ENCODE measurements at places on chromosomes 3 and 15.

- no peak for DNase-seq
These were observed 13.7 kb downstream of the EIF2AK4 start for GRCh38 chr15:39947401-39948197.

GRCh38 chr3:22606938-22607337, 596.2 kb upstream of the UBE2E2 start:
- peak; percentile 2 for DNase-seq

DNA sequence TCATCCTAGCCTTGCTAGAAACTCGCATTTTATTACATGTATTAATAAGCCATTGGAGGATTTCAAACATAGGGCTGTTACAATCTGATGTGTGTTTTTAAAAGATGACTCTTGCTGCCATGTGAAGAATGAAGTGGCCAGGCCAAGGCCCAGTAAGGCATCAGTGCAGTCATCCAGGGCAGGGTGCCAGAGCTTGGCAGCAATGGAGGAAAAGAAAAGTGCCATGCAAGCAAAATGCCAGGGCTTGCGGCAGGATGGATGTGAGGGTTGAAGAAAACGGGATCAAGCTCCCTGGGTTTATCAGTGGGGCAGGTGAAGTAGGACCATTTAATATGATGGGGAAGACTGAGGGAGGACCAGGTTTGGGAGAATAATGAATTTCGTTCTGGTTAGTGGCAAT, 183.6 kb downstream of the MINAR1 start:
- DNase-seq = no peak

GRCh38 chr3:119978554-119979208, 115.6 kb downstream of the GSK3B start:
- no peak for DNase-seq

- DNase-seq = peak; percentile 36
These were observed 143.1 kb downstream of the LSAMP start for GRCh38 chr3:116302087-116302747.

DNA sequence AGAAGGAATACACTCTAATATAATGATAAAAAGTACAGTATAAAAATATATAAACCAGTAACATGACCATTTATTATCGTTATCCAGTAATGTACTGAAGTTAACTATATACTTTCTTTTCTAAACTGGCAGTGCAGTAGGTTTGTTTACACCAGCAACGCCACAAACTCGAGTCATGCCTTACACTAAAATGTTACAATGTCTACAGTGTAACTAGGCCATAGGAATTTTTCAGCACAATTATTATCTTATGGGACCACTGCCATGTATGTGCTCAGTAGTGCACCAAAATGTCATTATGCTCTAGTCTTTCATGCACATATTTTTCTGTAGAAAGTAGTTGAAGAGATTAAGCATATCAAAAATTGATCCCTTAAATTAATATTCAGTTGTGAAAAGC, 609.8 kb upstream of the BCHE start:
- no peak for DNase-seq

DNA sequence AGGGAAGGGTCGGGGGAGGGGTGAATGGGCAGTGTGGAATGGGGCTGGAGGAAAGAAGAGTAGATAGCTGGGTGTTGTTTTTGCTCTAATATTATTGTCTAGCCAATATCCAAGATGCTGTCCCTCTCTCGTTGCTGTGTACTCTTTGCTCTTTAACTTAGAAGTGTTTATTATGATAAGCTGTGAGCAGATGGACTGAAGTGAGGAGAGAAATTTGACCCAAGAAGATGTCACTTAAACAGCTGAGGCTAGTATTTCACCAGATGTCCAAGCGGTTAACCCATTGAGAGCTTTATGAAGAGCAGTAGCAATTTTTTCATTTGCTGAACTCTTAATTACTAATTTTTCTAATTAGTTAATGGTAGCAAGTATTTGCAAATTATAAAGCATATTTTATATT, 212.2 kb upstream of the TP63 start:
- no peak for DNase-seq

Measured in fibroblast of mammary gland (primary cell).